CD4-positive, alpha-beta T cell (primary cell): ENCODE measurements at places on chromosomes 6 and 20. TPM values are rescaled to one million over a fixed set of nuclear protein-coding genes. Genes with fewer than 3 reads are reported as not detected.

DNA sequence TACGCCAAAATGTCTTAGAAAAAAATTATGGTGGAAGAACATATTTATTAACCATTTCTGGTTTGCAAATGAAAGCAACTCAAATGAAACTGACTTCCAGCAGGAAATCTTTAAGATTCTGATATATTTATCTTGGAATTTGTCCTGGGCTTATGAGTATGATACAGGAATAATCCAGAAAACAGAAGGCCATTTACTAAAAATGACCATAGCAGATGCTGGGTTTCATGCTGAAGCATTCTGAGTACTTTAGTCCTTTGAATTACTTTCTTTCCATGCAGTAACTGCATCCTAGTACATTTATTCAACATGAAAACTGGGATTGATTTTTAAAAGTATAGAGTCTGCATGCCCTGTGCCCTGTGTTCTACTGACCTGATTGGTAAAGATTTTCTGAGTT lies 172.4 kb downstream of the CLVS2 start:
- DNase-seq: no peak

GRCh38 chr6:99219788-99220187 lies 129.7 kb downstream of the FAXC start:
- no peak for DNase-seq

- DNase-seq: no peak
These were observed 22.0 kb upstream of the SRC start for GRCh38 chr20:37323985-37324384.

DNA sequence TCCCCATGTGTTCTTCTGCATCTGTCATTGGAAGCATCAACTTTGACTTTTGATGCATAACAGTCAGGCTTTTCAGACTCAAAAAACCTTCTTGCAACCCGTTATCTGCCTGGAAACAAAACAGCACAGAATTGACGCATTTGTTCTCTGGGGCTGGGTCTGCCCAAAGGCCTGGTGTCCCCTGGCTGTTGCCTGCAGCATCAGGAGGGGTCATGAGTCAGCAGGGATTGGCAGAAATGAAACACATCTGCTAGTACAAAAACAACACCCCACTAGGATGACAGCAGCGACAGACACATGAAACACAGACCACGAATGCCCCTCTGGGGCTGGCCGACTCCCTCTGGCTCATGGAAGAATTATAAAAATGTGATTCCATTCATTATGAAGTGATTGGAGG lies 157.6 kb upstream of the INSM1 start:
- no peak for DNase-seq

RIOK1 gene
- total RNA-seq: 25.5 TPM
